Activated naive CD4-positive, alpha-beta T cell treated with anti-CD3 and anti-CD28 coated beads, Interleukin-2, amount 50 U/mL, for 72 hours (primary cell): ENCODE measurements at places on chromosomes 3 and 15.

DNA sequence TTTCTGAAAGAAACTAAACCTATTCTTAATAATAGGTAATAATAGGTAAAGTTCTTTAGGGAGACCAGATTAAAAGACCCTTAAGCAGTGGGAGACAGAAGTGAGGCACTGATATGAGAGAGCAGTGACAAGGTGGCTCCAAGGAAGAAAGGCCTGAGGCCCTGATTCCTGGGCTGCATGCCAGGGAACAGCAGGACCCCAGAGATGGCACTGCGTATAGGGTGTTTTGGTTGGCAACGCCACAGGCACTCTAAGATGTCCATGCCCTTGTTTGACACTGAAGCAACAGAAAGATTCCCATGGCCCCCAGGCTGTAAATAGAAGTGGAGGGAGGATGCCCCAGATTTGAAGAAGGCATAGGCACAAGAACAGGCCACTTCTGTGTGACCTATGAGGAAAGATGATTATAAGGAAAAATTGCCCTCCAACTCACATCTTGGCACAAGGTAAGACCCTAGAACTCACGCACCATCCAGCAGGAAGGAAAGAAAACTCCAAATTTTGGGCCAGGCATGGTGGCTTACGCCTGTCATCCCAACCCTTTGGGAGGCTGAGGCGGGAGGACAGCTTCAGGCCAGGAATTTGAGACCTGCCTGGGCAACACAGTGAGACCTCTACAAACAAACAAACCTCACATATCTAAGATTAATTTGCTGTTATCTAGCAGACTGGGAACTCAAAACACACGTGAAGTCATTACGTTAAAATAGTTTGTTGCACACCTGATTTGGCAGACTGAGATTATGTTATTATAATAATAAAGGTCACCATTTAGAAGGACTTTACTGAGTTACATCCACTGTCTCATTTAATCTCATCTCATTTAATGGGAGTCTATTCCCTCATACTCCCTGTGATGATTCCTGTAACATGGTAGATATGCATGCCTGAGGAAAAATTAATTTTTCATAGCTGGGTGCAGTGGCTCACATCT is 10.5 kb upstream of the BLM start:
- no peak for DNase-seq

- DNase-seq, result no peak
Observed at GRCh38 chr3:1734494-1735122, 364.1 kb upstream of the CNTN4 start.

- DNase-seq, result no peak
Observed at GRCh38 chr3:61927332-61927731, 366.0 kb downstream of the PTPRG start.

DNA sequence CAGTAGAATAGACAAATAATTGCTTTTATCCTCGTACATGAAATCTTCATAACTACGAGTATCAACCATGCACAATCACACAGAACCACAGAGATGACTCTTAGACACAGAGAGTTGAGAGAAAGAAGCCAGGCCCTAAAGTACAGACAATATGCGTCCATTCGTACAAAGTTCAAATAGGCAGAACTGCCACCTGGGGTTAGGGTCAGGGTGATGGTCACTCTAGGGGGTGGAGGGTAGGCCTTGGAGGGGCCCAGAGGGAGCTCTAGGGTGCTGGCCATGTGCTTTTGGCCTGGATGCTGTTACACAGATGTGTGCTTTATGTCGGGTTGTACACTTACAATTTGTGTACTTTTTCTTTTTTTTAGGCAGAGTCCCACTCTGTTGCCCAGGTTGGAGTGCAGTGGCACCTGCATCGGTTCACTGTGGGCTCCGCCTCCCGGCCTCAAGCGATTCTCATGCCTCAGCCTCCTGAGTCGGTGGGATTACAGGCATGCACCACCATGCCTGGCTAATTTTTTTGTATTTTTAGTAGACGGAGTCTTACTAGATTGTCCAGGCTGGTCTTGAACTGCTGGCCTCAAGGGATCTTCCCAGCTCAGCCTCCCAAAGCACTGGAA is 65.9 kb upstream of the KLF13 start:
- DNase-seq, result no peak

DNA sequence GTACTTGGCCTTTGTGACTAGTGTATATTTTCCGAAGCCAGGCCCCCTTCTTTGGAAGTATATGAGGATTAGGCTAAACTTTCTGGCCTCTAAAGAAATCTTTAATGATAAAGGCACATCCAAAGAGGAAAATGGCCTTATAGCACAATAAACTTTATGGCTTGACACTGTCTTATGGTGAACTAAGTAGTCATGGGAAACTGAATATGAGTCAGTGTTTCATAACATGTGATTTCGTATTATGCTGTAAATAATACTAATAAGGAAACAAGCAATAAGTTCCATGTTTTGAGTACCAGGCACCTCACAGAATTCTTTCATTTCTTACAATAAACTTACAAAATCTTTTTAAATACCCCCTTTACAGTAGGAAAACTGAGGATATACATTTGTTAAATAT is 8.2 kb downstream of the ZPLD1 start:
- DNase-seq, result no peak

DNA sequence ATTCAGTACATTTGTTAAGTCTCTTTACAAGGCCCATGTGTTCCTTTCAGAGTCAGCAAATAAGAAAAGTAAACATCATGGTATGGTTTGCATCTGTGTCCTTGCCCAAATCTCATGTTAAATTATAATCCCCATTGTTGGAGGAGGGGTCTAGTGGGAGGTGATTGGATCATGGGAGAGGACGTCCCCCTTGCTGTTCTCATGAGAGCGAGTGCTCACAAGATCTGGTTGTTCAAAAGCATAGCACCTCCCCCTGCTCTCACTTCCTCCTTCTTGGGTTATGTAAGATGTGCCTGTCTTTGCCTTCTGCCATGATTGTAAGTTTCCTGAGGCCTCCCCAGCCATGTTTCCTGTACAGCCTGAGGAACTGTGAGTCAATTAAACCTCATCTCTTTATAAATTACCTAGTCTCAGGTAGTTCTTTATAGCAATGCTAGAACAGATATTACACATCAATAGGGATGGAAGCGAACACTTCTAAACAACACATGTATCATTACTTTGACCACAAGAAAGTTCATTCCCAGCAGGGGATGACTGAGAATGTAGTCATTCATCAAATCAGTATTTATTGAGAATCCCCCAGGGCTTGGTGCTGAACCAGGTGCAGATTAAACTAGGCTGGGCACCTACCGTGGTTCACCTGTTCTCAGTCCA is 4.1 kb downstream of the EFCAB12 start:
- DNase-seq, result peak; percentile 37

DNA sequence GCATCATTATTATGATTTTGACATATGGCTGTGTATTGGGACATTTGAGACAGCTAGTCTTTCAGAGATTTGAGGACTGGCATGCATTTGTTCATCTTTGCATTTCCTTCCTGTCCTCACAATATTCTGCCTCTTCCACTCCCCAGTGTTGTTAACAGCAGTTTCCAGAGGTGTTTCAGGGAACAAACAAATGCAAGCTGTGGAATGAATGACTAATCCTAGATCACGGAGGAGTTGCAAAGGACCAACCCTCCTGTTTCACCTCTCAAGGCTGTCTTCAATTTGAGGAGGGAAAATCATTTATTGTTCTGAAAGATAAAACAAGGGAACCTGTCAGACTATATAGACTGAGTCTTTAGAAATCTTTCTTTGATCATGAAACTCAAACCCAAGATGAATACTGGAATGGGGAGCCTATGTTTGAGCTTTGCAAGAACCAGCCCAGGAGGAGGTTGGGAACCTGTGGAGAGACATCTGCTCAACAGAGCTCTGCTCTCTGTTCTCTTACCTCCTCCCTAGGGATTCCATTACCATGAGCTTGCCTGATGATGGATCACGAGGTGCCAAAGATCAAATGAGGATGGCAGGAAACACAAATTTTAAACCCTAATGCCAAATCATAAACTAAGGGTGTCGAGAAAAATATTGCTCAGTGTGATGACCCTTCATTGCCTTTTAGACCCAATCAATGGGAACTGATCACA is 68.5 kb downstream of the SLC7A14 start:
- DNase-seq, result no peak

DNA sequence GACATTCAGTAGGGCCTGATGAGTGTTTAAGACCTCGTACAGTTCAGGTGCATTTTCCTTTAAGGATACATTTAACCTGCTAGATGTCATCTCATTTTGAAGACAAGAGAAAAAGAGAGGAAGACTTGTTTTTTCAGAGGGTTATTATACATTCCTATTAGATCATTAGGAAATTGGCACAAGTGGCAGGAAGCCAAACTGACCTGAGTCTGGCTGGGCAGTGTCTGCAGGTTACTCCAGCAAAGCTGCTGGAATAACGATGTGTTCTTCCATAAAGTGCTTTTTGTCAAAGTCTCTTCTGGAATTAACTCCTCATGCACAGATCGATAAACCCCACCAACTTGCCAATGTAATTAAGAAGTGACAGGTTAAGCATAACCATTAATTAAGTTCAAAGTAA is 396.4 kb upstream of the TPRG1 start:
- DNase-seq, result no peak

DNA sequence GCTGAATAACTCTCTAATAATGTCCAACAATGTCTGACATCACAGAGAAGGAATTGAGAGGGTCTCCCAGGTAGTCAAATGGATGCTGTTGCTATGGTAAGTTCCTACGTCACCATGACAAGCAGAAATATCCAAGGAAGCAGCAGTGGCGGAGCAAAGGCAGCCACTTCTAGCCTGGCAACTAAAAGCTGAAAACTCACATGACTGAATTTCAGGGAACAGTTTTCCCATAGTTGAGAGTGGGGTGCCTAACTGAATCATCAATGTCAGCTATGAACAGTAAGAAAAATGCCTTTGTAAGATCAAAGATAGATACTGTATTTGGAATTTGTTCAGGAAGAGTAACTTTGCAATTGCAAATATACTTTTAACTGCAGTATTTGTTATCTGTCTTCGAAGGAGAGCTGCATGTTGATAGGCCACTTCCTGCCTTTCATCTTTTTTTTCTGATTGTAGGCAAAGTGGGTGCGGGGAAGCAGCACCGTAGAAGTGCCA is 161.7 kb downstream of the BBX start:
- DNase-seq, result no peak

DNA sequence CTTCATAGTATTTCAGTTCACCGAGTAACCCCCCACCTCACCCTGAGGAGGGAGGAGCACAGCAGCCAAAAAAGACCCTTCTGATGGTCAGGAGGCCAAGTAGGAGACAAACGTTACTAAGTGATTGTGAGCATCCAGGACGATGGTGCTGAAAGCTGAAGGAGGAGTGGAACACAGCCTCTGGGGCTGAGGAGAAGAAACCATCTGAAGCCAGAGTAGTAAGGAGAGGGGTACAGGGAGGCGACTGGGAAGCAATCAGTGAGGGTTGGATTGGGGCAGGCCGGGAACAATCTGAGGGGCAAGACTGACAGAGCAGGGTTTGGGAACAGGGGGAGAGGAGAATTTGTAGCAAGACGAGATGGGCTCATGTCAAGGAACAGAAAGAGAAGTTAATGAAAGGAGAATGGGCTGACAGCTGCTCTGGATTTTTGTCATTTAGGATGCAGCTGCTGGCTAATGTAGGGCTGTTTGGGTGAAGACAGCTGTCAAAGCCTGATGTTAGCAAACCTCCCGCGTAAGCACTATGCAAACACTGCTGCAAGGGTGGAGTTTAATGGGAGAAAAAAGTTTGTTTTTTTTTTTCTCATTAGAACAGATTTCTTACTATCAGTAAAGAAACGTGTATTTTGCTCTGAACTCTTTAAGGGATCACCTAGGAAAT is 622.2 kb downstream of the EDEM1 start:
- DNase-seq, result no peak

DNA sequence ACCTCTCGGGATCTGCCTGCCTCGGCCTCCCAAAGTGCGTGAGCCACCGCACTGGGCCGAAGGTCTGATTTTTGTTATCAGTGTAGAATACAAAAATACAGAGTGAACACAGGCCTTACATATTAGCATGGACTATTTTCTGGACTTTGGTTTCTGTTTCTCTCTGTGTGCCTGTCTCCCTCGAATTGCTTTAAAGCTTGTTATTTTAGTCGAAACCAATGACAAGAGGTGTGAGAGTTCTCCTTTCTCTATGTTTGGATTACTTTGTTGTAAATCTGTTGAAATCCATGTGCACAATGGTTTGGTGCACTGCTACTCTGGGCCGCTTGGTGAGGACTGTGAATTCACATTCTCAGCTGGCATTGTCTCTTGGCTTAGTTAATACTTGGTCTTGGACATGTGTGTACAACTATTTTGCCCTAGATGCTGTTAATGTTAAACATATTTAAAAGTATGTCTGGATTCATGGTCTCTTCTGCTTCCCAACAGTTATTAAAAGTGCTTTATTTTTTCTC is 23.9 kb downstream of the MED12L start:
- no peak for DNase-seq

GRCh38 chr15:34239151-34239808 is 14.5 kb downstream of the EMC4 start:
- DNase-seq, result peak; percentile 32

DNA sequence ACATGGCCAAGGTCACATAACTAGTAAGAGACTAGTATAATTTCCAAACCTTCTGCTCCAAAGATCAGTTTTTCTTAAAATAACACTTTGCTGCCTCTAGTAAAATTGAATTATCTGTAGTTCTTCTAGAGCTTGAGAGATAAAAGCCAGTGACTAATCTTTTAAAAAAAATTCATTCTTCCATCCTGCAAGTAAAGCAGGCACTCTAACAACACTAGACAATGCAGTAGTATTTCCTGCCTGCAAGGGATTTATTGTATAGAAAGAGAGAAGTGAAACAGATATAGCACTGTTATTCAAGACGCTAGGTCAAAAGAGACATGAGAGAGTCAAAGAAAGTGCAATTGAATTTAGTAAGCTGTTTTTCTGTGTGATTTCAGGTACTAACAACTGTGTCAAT is 159.5 kb upstream of the TBC1D5 start:
- DNase-seq, result no peak

DNA sequence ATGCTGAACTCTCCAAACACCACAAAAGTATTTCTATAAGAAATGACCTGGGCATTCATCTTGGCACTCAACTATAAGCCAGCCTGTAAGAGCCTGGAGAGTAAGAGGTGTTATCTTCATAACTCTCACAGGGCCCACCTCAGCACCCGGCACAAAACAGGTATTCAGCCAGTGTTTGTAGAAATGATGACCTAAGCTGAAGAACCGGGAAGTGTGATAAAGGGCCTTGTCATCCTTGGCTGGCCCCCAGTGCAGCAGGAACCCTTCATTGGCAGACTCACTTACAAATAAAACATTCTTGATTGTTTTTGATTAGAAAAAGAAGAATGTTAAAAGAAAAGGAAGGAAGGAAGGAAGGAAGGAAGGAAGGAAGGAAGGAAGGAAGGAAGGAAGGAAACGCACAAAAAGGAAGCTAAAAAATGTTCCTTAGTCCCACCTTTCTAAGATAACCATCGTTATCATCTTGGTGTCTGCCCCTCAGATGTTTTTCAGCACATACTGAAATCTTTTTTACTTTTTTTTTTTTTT is 52.1 kb downstream of the DAPK2 start:
- no peak for DNase-seq

GRCh38 chr3:155208183-155208800 is 85.2 kb downstream of the STRIT1 start:
- no peak for DNase-seq

DNA sequence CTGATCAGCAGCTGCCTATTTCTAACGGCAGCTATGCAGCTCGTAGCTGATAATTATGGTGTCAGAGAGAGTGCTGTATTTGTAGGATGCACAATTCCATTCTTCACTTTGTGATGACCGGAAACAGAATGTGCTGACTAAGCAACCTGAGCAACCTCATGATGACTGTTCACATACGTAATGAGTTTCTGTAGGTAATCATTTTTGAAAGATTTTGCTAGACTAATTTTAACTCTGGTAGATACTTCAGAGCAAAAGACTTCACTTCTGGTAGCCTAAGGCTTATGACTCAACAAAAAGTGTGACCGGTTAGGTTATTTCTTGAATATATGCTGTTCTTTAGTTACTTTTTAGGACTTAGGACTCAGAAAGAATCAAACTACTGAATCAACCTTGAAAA is 567.7 kb downstream of the NAALADL2 start:
- DNase-seq, result no peak
